Activated CD4-positive, alpha-beta T cell treated with anti-CD3 and anti-CD28 coated beads, Interleukin-2, Interleukin-6, amounts not matched to agents 100 ng/mL and 50 ng/mL, durations not matched to agents 16 hours and 8 hours (primary cell): ENCODE measurements at places on chromosomes 11 and 22.

DNA sequence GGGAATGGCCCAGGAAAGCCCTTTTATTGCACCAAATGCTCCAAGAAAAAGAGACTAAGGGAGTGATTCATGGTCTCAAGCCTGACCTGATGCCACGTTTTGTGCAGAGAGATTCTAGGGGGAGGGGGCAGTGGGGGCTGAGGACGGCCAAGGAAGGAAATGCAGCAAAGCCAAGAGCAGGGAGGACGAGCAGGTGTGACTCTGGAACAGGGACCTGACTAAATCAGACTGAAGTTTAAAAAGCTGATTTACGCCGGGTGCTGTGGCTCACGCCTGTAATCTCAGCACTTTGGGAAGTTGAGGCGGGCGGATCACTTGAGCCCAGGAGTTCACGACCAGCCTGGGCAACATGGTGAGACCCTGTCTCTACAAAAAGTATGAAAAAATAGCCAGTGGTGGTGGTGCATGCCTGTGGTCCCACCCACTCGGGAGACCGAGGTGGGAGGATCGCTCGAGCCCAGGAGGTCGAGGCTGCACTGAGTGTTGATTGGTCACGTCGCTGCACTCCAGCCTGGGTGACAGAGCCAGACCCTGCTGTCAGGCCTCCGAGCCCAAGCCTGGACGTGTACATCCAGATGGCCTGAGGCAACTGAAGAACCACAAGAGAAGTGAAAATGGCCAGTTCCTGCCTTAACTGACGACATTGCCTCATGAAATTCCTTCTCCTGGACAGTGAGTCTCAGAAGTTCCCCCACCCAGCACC, 10.8 kb upstream of the IFITM3 start:
- DNase-seq: no peak

DNA sequence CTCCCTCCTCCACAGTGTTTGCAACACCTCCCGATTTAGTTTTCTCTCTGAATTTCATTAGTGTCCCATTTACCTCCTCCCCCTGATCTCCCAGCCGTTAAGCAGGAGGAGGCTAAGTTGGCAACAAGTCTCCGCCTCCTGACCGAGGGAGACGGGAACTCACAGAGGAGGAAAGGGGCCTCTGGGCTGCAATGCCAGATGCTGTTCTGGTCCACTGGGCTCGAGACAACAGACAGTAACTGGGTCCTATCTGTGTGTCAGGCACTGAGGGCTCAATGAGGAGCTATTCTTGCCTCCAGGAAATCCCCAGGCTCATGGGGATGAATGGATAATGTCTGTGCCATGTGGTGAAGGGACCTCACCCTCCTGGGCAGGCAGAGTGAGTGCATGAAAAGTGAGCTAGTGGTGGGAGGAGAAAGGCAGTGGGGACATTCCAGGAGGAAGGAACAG, 228.1 kb downstream of the TENM4 start:
- no peak for DNase-seq

- peak; percentile 38 for DNase-seq
Observed at GRCh38 chr11:67732045-67732787, 57.8 kb upstream of the ALDH3B2 start.

DNA sequence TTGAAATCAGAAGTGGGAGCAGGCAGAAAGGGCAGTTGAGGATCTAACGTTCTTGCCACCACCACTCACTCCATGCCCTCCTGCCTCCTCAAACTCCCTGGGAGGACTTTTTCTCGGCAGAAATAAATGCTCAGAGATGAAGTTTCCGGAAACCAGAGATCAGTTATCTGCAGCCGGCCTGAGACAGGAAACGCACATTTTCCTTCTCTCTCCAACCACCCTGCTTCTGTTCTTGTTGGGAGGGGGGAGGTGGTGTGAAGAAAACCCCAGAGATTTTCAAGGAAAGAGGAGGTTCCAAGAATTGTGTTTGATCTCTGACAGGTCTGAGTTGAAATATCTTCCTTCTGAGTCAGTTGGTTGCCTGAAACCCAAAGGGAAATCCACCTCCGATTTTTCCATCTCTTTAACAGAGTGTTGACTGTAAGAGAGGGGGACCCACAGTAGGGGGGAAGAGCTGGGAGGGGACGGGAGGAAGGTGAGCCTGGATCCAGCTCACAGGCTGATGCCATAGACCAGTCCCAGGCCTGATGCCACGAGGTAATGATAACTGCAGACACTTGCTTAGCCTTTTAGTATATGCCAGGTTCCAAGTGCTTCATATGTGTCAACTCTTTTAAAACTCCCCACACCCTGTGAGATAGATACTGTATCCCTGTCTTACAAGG, 100.8 kb downstream of the TRAF6 start:
- peak; percentile 79 for DNase-seq

- no peak for DNase-seq
Observed at GRCh38 chr11:117130879-117131278, 13.2 kb upstream of the PAFAH1B2 start.

DNA sequence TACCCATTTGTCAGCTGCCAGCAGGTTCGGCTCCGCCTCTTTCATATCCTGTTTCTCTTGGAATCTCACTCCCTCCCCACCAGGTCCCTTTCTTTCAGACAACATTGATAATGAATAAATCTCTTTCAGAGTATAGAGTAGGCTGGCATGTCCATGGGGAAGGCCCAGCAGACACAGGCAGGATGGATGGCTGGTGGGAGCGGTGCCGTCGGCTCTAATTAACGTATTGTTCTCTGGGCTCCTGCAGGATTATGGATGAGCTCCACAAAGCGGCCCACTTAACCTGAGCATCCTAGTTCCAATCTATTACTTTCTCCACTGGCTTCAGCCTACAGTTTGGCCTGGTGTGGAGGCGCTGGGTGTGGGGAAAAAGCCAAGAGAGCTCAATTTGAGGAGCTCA, 588.0 kb downstream of the BUD13 start:
- no peak for DNase-seq

DNA sequence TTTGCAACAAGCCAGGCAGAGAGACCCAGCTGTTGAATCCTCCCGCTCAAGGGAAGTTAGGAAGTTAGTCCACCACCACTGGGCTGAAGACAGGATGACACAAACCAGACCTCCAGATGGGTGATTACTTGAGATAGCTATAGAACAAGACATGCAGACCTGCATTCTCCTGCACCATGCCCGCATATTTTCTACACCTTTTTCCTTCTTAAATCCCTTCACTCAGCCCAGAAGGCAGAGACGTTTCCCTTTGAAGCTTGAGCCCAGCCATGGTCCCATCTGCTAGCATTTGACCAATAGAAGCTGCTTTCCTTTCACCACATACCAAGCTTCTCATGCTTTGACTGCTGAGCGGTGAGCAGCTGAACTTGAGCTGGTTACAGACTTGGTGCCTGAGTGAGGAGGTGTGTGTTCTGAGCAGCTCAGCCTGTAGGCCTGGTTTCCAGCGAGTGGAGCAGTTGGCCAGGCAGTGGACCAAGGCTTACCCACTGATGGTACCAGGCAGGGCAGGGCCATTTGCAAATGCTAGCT, 29.2 kb upstream of the CBX6 start:
- no peak for DNase-seq

- DNase-seq: no peak
Observed at GRCh38 chr11:92122561-92122960, 102.1 kb upstream of the FAT3 start.

DNA sequence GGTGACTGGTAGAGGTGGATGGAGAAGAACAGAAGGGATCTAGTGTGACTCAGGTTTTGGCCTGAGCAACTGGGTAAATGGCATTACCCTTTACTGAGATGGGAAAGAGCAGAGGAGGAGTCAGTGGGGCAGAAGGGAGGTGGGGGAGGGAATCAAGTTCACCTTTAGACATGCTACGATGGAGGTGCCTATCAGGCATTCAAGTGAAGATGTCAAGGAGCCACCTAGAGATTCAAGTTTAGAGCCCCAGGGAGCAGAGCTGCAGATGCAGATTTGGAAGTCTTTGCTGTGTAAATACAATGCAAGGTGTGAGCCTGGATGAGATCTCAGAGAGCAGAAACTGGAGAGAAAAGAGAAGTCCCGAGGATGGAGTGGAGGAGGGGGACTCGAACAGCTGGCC, 979 bp upstream of the MOGAT2 start:
- DNase-seq: no peak

DNA sequence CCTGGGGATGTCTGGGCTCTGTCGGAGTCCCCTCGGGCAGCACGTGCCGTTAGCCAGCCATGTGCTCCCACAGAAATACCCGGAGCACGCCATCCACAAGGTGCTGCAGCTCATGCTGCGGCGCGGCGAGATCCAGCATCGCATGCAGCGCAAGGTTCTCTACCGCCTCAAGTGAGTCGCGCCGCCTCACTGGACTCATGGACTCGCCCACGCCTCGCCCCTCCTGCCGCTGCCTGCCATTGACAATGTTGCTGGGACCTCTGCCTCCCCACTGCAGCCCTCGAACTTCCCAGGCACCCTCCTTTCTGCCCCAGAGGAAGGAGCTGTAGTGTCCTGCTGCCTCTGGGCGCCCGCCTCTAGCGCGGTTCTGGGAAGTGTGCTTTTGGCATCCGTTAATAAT, 24.1 kb downstream of the MCM5 start:
- no peak for DNase-seq

DNA sequence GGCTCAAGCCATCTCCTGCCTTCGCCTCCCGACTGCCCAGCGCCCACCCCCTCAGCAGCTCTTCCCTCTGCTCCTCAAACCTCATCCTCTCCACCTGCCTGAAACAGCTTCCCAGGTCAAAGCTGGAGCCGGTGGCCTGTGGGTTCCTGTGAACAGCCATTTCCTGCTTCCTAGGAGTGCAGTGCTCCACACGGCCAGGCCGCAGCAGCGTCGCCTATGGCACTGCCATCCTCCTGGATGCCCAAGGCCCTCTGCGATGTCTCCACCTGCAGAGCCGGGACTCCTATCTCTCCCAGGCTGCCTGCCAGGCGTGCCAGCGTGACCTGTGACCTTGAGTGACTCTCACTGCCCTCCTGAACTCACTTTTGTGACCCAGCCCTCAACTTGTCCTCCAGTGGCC, 24.6 kb downstream of the PPM1F start:
- no peak for DNase-seq

- no peak for DNase-seq
Observed at GRCh38 chr11:72423840-72424239, 10.5 kb downstream of the CLPB start.

DNA sequence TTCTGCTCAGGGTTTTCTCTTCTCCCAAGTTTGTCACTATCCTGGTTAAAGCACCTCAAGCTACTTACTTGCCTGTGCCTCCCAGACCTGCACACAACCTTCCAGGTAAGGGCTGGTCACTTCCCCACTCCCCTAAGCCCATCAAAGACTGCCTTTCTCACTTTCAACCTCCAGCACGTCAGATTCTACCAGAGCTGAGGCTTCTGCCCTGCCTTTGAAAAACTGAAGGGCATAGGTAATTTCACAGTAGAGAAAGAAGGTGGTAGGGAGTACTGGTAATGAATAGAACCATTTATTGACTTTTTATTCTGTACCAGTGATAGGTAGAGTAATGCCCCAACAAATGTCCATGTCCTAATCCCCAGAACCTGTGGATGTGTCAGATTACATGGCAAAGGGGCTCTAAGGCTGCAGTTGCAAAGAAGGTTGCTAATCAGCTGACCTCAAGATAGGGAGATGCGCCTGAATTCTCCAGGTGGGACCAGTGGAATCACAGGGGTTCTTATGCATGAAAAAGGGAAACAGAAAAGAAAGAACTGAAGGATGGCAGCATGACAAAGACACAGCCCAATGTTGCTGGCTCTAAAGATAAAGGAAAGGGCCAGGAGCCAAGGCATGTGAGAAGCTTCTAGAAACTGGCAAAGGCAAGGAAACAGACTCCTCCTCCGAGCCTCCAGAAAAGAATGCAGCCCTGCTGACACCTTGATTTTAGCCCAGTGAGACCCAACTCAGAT, 89.0 kb downstream of the SLC1A2 start:
- no peak for DNase-seq

GRCh38 chr22:40055143-40055883, 60.6 kb downstream of the FAM83F start:
- peak; percentile 74 for DNase-seq

GRCh38 chr11:17927681-17928343, 85.0 kb downstream of the SERGEF start:
- DNase-seq: no peak

DNA sequence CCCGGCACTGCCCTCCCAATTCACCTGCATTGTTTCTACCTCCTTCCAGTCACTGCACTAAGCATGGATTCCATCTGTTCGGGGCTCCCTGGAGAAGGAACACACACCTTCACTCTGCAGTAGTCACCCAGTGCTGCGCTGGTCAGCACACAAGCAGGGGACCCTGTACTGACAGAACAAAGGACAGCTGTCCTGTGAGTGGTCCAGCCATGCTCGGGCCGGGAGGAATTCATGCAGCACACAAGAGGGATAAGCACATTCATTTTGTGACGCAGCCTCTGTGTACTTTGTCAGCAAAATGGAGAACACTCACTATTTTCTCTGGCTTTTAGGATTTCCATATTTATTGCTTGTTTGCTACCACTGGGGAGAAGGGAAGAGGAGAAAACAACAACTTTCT, 167.3 kb downstream of the NTM start:
- no peak for DNase-seq

GRCh38 chr11:117693344-117693743, 103.7 kb downstream of the DSCAML1 start:
- no peak for DNase-seq

DNA sequence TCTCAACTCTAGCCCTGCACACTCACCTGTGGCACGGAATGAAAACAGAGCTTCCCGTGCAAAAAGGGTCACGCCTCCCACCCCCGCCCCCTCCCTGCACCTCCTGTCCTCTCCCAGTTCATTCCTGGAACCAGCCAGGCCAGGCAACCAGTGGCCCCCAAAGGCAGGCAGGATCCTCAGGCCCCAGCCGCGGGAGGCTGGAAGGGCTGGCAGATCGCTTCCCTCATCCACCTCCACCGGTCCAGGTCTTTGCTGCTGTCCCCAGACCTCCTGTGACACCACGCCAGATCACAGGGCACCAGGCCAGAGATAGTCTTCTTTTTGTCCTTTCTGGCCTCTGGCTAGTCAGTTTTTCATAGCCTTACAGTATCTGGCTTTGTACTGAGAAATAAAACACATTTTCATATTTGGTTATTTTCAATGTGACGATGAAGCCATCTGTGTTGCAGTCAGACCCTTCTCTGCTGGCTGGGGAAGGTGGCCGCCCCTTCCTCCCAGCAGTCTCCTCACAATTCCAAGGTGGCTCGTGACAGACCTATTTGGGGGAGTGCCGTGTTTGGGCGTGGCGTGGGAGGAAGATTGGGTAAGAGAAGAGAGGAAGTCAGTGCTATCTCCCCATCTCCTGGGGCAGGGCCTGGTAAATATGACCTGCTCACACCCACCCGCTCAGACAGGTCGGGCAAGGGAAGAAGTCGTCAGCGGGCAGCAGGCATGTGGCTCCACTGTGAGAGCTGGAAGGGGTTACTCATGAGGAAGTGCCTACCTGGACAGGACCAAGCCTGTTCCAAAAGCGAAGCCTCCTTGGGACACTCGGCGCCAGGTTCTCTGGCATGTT, 9.1 kb downstream of the SSH3 start:
- DNase-seq: peak; percentile 36

- DNase-seq: no peak
Observed at GRCh38 chr11:114064216-114064615, 4.7 kb downstream of the ZBTB16 start.

GRCh38 chr11:61579676-61580270, 1.1 kb downstream of the SYT7 start:
- no peak for DNase-seq
